Breast epithelium (tissue), 4 donors: ENCODE measurements at places on chromosomes 2 and 18.

GRCh38 chr2:68244456-68244855 is 7.9 kb downstream of the PPP3R1 start:
- DNase-seq: no peak

DNA sequence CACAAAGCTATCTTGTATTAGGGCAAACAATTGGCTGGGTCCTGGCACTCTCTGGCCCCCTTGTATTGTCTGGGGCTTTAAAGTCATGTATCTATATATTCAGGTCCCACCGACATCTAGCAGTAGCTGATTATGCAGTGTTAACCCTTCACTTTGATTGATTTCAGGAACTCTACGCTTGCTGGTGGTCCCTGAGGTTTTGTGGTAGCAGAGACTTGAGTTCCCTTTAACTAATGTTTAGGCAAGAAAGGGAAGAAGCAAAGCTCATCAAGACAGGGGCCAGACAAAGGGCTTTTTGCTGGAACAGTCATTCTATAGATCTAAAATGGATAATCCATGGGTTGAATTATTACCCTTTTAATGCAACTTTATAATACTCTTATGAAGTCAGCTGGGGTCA is 95.3 kb upstream of the EPB41L3 start:
- DNase-seq: no peak

DNA sequence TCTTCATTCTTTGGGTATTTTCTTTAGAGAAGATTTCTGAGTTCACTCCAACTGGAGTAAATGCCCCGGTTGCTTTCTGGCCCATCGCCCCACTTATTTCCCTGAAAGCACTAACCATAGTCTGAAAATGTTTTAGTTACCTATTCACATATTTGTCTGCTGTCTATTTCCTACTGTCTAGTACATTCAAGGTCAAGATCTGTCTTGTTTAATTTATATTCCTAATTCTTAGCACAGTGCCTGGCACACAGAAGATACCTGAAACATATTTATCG is 134.4 kb upstream of the KLHL14 start:
- no peak for DNase-seq

DNA sequence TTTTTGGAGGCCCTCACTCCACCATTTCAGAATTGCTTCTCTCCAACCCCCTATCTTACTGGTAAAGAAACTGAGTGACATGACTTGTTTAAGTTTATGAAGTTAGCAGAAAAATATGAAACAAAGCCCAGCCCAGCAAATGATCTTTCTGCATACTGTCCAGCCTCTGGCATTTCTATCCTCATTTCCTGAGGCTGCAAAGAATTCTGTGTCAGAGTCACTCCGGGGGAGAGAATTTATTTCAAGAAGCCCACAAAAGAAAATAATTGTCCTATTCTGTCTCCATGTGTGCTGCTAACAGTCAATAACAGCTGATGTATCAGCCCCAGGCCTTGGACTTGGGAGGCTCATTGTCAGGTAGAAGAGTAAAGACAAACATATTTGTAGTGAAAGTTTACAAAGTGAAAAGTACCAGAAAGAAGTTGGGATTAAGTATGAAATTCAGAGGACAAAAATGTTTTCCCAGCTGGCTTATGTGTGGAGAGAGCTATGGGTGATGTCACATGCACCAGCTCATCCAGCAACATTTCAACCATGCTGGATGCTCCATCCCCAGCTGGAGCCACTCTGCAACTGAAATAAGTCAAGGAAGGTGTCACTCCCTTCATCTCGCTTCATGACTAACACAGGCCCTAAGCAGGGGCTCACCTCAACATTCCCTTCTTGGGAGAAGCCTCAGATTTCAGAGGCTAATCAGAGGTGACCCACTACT is 42.3 kb downstream of the TRABD2A start:
- DNase-seq: no peak

DNA sequence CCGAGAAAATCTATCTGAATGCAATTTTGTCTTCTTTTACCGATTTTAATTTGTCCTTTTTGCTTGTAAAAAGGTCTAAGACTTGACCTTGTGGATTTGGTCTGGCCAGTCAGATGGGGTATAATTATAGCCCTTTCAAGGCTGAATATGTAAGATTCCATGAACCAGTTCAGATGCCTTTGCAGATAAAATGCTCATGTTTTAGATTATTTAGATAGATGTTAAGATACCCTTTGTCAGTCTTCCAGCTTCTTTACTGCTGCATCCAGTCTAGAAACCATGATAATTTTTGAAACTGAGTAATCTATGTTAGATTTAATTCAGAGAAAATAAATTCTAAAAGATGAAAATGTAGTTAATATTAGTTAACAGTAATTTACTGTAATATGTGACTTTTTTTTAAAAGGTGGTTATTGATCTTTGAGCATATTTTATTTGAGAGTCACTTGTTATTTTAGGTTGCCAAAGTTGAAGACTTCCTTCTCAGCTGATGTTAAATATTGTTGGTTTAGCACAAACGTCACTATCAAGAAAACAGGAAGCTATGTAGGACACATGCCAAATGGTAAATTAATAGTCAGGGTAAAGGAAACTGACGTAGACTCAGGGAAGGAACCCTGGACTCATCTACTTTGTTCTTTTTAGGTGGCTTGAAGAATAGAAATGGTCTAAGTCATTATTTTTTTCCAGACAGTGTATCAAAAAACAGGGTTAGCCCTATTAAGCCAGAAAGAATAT is 29.8 kb downstream of the BABAM2 start:
- no peak for DNase-seq
